Pulmonary artery endothelial cell (primary cell): ENCODE measurements at places on chromosomes 3 and 15. TPM values are rescaled to one million over a fixed set of nuclear protein-coding genes. Genes with fewer than 3 reads are reported as not detected.

GRCh38 chr15:75081150-75081549 is 57.8 kb downstream of the PPCDC start:
- no peak for DNase-seq

DNA sequence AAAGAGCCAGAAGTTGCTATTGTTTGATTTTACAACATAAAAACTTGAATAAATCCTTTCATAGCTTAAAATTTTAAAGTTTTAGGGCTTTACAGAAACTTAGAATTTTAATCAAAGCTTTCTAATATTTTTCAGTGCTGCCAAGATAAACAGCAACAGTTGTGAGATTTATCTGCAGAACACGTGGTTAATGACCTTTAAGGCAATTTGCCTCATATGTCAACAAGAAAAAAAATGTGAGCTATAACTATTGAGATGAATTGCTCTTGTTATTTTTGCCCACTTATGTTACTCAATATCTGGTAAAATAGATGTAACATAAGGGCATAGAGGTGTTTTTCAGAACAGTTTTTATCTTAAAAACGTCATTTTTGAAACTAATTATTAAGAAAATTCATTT is 96.7 kb upstream of the NECTIN3 start:
- no peak for DNase-seq

DNA sequence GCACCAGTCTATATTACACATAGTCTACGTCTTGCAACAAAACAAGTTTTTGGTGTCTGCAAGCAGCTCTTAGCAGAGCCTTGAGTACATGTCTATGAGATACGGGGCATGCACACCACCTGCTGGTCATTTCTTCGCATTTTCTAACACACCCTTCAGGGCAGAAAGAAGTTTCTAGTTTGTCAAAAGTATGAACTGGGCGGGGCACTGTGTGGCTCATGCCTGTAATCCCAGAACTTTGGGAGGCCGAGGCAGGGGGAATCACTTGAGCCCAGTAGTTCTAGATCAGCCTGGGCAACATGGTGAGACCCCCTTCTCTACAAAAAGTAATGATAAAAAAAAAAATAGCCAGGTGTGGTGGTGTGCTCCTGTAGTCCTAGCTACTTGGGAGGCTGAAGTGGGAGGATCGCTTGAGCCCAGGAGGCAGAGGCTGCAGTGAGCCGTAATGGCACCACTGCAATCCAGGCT is 64.2 kb upstream of the ARL8B start:
- DNase-seq = peak; percentile 54

GRCh38 chr3:184538666-184539431 is 22.7 kb upstream of the EPHB3 start:
- DNase-seq = no peak

DNA sequence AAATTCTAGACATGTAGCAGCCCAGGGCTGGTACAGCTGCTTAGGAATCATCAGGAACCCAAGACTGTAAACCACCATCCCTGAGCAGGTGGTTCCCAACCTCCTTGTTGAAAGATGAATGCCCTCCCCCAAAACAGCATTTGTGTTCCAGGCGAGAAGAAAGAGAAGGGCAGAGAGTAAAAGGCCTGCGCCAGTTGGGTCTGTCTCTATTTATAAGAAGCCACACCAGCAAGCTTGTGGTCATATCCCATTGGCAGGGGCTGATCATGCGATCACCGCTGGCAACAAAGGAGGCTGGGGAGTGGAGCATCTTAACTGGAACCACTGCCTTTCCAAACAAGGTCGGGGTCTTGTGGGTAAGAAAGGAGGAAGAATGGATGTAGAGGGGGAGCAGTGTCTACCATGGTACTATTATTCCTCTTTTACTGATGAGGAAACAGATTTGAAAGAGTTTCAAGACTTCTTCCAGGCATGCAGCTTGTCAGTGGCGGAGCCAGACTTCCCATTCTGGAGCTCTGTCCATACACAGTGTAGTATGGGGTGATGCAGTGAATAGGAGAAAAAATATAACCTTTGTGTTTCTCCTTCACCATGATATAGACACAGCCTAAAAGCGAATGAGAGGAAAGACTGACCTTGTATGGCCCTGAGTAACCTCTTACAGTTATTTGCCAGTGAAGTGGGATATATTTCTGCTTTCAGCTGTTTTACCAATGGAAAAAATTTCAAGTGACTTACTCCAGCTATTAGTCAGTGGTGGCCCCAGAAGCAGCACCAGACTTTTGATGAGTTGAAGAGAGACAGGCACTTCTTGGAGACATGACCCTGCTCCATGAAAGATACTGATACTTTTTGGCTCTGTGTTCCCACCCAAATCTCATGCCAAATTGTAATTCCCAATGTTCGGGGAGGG is 222.6 kb downstream of the ABHD5 start:
- no peak for DNase-seq

DNA sequence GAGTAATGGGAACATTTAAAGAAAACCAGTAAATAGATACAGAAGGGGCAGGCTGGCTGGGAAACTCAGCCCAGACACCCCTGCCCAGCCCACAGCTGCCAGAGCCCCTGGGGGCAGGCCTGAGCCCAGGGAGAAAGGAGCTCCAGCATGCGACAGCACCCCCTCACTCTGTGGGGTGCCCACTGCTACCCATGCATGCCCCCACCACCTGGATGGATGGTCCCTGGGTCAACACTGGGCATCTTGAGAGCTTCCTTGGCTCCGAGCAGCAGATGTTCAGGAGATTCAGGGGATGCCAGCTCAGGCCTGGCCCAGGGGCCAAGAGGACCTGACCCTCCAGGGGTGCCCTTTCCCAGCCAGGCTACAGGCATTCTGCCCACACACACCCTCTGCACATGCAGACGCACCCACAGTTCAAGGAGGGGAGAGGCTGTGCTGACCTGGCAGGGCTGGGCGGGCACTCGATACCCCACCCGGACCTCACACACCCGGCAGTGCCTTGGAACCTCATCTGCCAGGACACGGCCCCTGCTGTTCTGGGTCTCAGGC is 31.5 kb downstream of the PTH1R start:
- no peak for DNase-seq

DNA sequence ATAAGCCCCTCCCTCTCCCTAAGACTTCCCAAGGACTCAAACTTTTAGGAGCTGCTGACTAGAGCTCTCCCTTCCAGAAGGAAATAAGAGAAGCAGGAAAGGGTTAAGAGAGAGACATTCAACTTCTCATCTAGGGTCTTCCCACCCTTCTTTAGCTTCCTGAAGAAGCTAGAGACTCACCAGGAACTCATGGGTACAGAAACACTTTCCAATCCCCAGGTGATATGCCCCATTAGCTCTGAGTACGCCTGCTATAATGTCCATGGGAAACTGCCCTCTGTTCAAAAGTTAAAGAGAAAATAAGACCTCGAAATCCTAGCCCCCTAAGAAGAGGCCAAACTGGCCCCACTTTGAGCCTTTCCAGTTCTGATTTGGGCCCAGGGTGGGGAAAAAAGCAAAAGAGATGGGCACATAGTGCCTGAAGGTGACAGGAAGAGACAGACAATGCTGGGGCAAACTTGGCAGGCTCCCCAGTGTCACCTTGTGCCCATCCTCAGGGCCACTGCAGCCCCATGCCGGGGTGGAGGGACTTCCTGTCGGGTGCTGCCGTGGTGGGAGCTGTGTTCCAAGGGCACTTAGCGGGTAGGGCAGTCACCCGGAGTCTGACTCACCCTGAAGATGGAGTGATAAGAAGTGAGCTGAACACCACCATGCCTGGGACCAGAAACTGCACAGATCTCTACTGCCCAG is 29.5 kb downstream of the CCDC12 start:
- no peak for DNase-seq

ANKRD63 gene
- 0.20 TPM in 1 of 2 replicates, not detected in the other for total RNA-seq

SST gene
- total RNA-seq = not detected in 2 replicates

MESP1 gene
- total RNA-seq = 0.46 TPM in 2 replicates

MTMR10 gene
- 25.0 and 49.9 TPM in 2 replicates for total RNA-seq

ISLR gene
- not detected in 2 replicates for total RNA-seq

COL8A1 gene
- 251 and 873 TPM in 2 replicates for total RNA-seq

B4GALT4 gene
- total RNA-seq = 4.2 and 5.5 TPM in 2 replicates

TTLL13 gene
- total RNA-seq = 0.04 TPM in 1 of 2 replicates, not detected in the other

ZNF654 gene
- 13.8 and 18.7 TPM in 2 replicates for total RNA-seq

RTP3 gene
- 0.07 TPM in 1 of 2 replicates, not detected in the other for total RNA-seq

RYR3 gene
- total RNA-seq = under 0.01 TPM in 2 replicates

ISLR2 gene
- total RNA-seq = not detected in 2 replicates

ROPN1 gene
- not detected in 2 replicates for total RNA-seq
